Small intestine (tissue), 16 donors: ENCODE measurements at places on chromosomes 4 and X.

- DNase-seq = no peak
Measured at GRCh38 chr4:31261632-31262031, 541.5 kb downstream of the PCDH7 start.

GRCh38 chrX:54817220-54817820 lies 9.8 kb downstream of the MAGED2 start:
- DNase-seq = no peak

DNA sequence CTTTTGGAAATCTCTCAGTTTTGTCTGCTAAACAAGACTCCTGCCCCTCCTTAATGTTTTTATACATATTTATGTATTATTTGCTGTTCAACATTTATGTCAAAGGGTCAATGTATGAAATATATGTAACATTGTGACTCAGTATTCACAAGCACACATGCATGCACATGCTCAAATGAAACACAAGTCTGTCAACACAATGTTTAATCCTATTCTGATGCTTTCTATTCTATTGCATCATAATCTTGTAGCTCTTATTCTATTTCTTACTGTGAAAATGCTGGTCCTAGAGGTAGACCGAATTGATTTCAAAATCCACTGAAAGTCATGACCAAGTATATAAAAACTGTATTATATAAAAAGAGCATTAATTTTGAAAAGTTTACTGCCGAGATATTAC lies 1463.3 kb downstream of the C4orf33 start:
- no peak for DNase-seq

DNA sequence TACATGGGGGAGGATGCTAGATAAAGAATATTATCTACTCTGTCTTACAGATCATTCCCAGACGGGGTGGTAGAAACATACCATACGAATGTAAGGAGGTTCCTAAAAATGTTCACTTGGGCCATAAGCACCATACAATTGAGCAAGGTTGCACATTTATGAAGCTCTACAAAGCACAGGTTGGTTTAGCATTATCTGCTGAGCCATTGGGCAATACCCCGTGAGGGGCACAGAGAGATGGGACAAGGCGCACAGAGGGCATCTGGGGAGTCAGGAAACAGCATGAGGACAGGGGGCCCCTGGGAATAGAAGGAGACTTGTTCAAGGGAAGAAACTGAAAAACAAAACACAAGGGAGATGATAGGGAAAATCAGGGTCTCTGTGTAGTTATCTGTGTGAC lies 305.3 kb downstream of the TRIML1 start:
- no peak for DNase-seq

GRCh38 chr4:186081202-186081807 lies 12.3 kb downstream of the TLR3 start:
- DNase-seq = peak; percentile 12

GRCh38 chr4:3808597-3808996 lies 42.4 kb downstream of the ADRA2C start:
- DNase-seq = no peak

DNA sequence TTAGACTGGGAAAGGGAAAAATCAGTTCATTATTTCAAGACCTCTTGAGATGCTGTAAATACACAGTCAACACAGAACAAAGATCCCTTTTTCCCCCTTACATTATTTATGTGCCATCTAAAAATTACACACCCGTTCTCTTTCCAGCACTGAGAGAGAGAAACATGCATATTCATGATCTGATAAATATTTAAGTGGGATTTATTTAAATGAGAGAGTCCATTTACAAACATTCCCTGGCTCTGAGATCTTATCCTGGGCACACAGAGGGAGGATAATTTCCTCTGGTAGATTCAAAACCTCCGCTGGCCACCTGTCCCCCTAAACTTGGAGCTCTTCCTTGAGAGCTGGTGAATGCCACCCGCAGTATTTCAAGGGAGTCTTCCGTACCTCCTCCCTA lies 88.6 kb downstream of the GRIA3 start:
- no peak for DNase-seq

DNA sequence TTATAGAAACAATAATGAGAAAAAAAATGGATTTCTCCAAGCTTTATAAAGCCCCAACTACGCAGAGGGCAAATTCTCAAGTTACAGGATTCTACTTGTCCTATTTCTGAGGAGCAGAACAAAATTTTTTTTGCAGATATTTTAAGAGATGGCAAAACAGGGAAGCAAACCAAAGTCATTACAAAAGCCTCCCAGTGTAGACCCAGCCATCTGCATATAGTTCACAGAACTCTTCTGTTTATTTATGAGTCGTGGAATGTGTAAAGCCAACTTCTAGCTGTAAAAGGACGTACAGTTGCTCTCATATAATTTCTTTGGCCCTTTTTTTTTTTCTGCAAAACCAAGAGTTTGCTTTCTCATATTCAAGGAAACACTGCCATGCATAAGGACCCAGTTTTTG lies 120.4 kb downstream of the PCDH7 start:
- DNase-seq = no peak

GRCh38 chr4:107317611-107318010 lies 281.5 kb upstream of the DKK2 start:
- DNase-seq = no peak

- no peak for DNase-seq
Measured at GRCh38 chr4:122540838-122541237, 80.0 kb downstream of the IL21 start.

DNA sequence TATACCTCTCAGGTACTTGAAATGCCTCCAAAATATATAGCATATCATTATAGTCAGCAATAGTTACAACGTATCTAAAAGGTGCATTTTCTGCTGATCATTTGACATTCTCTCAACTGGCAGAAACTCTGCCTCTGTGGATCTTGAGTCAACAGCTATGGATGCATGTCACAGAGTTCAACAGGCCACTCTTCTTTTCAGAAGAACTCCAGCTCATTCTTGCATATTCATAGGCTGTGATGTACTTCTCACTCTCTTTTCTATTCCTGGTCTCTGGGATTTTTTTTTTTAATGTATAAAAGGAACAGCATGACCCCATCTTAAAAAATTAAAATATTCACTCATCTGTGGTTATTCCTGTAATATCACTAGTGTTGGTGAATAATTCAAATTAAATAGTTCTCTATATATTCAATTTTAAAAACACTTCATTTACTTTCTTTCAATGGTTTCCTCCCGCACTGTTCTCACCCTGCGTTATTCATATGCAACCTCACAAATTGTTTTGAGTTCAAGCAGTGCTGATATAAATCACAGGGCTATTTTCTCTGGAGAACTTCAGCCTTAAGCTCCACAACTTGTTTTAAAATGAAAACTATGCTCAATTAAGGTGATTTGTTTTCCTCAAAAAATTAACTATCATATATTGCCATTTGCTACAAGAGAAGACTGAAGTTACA lies 1111.2 kb upstream of the ADGRL3 start:
- no peak for DNase-seq

- DNase-seq = no peak
Measured at GRCh38 chr4:87745064-87745807, 54.1 kb upstream of the IBSP start.

GRCh38 chrX:107450823-107451509 lies 1.5 kb downstream of the FRMPD3 start:
- peak; percentile 10 for DNase-seq

DNA sequence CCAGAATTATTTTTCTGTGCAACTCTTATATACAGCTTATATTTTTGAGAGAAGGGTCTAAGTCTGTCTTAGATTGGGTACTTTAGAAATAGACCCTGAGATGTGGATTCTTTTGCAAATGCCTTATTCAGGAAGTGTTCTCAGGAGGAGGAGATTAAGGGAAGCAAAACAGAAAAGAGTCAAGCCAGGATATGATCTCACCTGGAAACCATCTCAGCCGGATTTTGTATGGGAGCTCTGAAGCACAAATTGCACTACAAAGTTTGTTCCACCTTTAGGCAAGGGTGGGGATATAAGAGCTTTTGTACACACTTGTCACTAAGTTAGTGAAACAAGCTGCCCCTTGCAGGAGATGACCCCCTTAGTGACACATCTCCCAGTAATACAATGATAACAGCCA lies 121.2 kb upstream of the GRPR start:
- no peak for DNase-seq

- no peak for DNase-seq
Measured at GRCh38 chrX:2632533-2633504, 58.3 kb upstream of the CD99 start.

DNA sequence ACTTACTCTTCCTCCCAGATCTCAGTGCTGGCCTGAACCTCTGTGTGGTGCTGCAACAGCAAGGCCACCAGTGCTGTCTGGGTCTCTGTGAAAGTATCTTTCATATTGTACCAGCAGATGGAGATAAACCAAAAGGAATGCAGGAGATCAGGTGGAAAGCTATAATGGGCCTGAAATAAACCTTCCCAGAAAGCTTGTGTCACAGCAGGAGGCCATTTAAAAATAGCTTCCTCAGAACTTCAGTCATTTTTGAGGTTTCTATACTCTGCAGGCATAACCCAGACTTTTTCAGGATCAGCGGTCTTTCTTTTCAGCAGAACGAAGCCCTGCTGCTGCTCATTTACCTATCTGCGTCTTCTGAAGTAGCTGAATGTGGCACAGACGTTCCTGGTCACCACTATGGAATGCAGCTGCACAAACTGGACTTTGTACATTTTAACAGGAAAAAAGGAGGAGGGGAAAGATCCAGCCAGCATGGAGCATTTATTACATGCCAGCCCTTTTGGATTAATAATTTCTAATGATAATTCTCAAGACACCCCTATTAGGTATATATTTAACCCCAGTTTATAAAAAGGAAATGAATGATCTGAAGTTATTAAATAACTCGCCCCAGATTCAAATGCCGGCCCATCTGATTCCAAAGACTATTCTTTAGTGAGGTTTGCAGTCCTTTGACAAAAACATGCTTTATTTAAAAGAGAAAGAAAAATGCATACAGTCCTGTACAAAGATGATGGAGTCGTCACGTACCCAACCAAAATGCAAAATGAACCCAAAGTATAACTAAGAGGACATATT lies 119.7 kb downstream of the NFKB1 start:
- peak; percentile 93 for DNase-seq

DNA sequence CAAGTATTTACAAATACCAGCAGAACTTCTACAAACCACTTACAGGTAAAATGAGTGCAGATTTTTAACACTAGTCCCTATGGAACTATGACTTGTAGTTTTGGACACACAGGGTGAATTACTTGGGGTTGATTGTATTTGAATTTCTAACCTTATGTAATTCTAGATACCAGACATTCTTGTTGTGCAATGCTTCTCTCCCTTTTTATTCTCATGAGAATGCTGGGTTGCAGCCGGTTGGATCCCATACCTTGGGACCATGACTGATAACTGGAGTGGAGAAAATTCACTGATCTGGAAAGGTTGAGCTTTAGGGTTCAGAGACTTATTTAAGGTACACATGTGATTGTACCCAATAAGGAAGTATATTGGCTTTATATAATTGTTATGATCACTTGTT lies 8.8 kb downstream of the TET2 start:
- DNase-seq = peak; percentile 5

DNA sequence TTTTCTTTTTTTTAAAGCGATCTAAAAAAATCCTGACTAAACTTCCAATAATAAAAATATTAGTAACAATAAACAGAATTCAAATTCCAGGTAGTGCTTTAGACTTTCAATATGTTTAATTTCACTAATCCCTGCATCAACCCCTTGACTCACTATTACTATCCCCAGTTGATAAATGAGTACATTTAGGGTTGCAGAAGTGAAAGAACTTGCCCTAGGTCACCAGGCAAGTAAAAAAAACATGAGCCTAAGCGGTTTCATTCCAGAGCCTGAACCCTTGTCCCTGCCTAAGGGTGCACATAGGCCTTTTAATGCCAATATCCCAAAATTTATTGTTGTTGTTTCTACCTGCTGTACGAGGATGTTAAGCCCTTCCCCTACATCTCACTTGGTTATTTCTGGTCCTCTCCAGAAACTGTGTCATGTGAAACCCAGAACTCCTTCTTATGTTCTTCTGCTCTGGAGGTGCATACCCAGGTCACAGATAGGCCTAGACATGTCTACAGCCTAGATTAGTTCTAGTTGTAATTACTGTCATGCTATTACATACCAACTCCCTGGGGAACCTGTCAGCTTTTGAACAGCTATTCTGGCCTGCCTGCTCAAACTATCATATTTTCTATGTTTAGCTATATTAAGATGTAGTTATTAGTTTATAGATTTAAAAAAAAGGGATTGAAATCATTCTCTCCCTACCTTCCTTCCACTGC lies 244.5 kb upstream of the PITX2 start:
- no peak for DNase-seq

- DNase-seq = peak; percentile 3
Measured at GRCh38 chrX:133880032-133880443, 105.4 kb downstream of the GPC3 start.

DNA sequence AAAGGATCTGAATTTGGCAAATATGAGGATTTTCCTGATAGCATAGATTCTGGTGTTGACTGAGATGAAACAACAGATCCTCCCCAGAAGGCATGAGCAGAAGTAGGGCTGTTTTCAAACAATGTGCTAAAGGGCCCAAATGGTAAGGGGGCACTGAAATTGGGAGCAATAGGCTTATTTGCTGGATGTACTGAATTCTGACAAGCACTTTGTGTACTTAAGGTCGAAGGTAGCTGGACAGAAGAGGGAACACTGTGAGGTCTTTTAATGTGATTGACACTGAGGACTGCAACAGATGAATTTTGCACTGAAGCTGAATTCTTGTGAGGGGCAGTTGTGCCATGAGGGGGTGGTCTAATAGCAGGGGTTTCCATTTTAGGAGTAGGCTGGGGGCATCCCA lies 21.2 kb upstream of the COX18 start:
- DNase-seq = no peak

DNA sequence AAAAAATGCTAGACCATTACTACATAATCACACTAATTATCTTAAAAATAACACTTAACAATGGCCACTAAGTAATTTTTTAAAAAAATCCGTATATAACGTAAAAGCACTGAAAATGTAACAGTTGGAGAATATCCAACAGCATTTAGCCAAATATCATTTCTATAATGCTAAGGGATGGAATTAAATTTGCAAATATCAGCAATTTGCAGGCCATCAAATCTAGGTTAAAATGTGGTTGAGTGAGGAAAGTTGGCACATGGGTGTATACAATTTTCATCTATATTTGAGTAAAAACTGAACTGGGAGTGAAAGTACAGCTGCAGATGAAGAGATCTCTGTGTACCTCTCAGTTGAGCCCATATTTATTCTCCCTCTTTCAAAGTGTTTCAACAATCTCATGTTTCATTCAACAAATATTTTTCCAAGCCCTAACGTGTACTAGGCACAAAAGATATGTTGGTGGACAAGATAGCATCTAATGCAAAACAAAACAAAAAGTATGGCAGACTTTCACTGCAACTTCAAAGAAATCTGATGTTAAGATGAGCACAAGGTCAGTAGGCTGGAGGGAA lies 63.0 kb downstream of the MBNL3 start:
- no peak for DNase-seq

GRCh38 chr4:105956569-105956968 lies 61.3 kb downstream of the NPNT start:
- no peak for DNase-seq

- peak; percentile 33 for DNase-seq
Measured at GRCh38 chrX:49919617-49920016, 2.8 kb upstream of the CLCN5 start.

DNA sequence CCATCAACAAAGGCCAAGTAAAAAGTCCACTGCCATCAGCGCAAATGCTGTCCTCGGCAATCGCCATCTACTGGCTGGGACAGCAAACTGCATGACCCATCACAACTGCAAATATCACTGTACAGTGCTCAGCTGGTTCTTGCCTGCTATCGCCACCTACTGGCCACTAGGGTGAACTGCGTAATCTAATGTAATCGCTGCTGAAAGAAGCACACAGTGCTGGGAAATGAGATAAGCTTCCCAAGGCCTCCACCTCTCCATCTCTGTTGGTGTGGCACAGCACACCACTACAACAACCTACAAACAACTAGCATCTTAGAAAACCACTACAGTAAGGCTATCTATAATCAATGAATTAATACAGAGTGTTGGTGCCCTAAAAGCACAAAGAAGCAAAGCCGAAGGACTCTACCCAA lies 298.3 kb downstream of the TEX13A start:
- peak; percentile 68 for DNase-seq
